NCI-H2081 (cell line): ENCODE measurements at places on chromosomes 4 and X.

- peak; percentile 10 for DNase-seq
Observed at GRCh38 chr4:113094802-113095201, 45.3 kb downstream of the ANK2 start.

GRCh38 chr4:8316251-8316771, 46.8 kb downstream of the HTRA3 start:
- DNase-seq = no peak

DNA sequence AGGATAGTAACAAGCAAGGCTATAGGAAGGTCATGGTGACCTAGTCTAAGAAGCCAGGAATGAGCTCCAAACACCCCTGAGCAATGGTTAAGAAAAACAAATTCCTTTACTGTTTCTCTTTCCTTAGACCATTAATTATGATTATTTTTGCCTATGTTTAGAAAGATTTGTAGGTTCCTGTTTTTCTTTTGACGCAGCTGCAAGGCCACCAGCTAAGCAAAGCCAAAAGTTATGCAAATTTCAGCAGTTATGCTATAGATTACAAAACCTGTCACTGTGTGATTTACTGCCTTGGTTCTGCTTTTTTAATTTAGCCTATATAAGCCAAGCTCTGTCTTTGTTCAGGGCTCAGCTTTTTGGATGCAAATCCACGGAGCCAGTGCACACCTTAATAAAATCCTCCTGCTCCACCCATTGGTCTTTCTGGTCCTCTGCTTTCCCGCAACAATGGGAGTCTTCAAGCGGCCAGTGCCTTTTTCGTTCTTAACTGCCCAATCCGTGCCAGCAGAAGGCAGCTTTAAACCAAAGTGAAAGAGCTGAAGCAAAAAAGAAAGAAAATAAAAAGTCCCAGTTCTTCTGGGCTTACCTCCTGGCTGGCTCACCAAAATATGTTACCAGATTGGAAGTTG, 1.4 kb upstream of the CEP135 start:
- DNase-seq = no peak

- no peak for DNase-seq
Observed at GRCh38 chrX:122934131-122934530, 249.9 kb upstream of the GRIA3 start.

DNA sequence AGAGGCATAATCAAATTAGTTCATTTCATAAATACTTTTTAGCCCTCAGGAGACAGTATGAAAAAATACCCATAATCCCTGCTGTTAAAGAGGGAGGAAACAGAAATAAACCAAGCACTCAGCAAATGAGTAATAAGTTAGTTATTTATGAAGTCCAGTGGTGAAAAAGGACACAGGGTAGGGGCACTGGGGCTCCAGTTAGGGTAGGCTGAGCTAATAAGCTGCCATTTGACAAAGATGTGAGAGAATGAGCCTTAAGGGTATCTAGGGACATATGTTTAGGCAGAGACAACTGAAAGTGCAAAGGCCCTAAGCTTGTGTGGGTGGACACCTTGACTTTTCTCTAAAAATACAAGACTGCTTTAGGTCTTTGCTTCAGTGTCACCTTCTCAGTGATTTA, 94.4 kb downstream of the IL15 start:
- no peak for DNase-seq

DNA sequence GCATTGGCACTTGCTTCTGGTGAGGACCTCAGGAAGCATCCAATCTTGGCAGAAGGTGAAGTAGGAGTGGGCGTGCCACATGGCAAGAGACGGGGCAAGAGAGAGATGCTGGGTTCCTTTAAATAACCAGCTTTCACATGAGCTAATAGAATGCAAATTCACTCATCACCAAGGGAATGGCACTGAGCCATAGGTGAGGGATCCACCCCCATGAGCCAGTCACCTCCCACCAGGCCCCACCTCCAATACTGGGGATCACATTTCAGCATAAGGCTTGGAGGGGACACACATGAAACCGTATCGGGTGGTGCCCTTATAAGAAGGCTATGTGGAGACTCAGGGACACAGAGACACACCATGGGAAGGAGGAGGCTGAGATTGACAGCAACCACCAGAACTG, 140.0 kb upstream of the MSX1 start:
- DNase-seq = no peak

DNA sequence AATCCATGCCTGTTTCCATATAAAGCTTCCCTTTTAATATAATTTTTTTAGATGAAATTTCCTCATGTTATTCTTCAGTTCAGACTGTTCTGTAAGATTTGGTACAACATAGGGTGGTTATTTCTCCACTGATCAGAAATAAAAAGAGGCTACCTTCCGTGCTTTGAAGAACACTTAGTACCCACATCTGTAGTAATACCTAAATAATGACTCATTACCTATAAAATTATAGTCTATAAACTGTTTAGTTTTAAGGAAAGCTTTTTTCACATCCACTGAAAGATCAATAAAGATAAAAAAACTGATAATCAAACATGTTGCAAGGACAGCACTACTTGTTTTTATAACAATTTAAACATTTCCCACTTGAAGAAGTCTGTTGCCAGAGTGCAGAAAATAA, 23.9 kb downstream of the TRPC3 start:
- DNase-seq = no peak
